AG04450 (cell line): ENCODE measurements at places on chromosomes 16 and 17. TPM values are rescaled to one million over a fixed set of nuclear protein-coding genes. Genes with fewer than 3 reads are reported as not detected.

DNA sequence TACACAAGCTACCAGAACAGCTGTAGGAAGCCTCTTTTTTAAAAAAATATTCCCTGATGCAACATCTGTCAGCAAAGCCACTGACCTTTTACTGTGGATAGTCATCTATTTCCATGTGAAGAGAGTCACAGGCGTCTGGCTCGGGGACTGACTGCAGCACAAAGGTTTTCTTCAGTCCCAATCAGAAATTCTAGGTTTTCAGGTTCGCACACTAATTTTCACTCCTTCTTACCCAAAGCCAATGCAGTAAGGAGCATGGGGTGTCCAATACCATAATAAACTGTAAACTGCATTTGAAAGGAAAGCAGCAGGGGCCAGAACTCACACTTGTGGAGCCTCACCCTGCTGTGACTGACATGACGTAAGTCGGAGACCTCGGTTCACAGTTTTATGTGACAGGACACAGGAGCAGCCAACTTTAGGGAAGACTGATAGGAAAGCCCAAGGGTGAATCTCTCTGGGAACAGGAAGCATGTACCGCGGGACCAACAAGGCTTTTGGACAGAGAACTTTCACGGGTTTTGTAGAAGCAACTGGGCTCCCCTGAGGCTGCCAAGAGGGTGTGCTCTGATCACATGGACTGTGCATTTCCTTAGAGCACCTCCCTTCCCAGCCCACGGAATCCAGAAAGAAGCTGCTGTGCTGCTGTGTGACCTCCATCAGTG is 9.1 kb upstream of the TMEM100 start:
- DNase-seq: no peak

DNA sequence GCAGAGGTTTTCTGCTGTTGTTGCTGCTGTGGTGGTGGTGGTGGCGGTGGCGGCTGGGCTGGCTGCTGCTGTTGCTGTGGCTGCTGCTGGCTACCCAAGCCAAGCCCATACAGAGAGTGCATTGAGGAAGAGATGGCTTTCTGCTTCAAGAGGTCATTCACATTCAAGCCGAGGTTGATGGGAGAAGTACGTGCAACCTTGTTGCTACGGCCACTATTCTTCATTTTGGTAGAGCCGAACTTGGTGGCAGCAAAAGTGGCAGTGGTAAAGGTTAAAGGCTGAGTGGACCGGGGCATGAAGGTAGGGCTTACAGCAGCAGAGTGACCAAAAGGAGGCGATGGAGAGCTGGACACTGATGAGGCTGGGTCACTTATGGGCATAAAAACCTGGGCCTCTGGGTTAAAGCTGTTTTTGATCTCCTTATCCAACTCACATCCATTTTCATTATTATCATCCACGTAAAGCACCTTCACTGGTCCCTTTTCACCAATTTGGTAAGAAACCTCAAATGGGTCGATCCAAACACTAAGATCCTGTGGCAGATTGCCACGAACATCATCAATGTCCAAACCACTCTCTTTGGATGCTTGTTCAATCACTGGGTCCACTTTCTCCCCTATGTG is 2.8 kb downstream of the TOB1 start:
- no peak for DNase-seq

- no peak for DNase-seq
Observed at GRCh38 chr16:1416521-1416941, 2.0 kb upstream of the UNKL start.

DNA sequence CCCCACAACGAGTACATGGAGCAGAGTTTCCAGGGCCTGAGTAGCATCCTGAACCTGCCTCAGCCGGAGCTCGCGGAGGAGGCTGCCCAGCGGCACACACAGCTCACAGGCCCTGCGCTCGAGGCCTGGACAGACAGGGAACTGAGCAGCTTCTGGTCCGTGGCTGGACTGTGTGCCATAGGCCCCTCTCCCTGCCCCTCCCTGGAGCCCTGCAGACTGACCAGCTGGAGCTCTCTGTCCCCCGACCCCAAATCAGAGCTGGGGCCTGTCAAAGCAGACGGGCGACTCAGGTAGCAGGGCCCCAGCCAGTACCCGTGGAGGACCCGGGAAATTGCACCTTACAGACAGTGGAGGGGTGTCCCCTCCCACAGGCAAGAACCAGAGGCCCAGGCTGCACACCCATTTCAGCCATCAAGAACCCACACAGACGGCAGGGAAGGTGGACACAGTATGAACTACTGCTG is 13.0 kb downstream of the MRPL27 start:
- DNase-seq: no peak

GRCh38 chr17:49016775-49017463 is 19.7 kb downstream of the IGF2BP1 start:
- DNase-seq: peak; percentile 44

DNA sequence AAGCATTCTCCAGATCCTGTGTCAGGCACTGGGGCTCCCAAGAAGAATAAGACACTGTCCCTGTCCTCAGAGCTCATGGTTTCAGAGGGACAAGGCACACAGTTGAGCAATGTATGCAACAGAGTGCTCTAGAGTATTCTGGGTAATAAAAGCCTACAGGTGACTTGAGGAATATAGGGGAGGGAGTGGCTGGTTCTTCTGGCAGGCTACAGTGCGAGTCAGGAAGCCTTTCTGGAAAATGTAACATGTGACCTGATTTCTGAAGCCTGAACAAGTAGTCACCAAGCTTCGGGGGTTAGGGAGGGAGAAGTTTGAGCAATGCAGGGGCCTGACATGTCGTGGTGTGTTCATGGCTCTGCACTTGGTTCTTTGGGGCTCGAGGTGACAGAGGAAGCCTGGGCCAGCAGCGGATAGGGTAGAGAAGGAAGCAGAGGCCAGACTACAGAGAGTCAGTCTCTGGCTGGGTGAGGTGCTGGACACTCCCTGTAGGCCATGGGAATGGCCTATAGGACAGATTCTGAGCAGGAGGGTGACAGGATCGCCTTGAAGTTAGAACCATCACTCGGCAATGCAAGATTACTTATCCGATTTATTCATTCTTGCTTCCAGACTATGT is 16.0 kb upstream of the LRRC75A start:
- DNase-seq: no peak

GRCh38 chr16:74721716-74722115 is 21.1 kb upstream of the MLKL start:
- no peak for DNase-seq

DNA sequence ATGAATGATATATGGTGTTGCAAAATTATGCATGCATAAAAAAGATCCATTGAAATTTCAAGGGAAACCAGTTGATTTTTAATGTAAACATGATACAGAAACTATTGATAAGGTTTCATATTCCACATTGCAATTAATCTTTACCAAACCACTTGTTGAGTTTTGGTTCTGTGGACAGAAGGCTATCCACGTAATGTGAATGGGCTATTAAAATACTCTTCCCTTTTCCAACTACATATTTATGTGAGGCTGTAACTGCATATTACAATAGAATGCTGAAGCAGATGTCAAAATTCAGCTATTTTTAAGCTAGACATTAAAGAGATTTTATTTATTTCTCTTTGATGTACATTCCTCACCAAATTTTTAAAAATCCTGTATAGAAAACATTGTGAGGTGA is 33.7 kb upstream of the VPS4A start:
- DNase-seq: no peak

DNA sequence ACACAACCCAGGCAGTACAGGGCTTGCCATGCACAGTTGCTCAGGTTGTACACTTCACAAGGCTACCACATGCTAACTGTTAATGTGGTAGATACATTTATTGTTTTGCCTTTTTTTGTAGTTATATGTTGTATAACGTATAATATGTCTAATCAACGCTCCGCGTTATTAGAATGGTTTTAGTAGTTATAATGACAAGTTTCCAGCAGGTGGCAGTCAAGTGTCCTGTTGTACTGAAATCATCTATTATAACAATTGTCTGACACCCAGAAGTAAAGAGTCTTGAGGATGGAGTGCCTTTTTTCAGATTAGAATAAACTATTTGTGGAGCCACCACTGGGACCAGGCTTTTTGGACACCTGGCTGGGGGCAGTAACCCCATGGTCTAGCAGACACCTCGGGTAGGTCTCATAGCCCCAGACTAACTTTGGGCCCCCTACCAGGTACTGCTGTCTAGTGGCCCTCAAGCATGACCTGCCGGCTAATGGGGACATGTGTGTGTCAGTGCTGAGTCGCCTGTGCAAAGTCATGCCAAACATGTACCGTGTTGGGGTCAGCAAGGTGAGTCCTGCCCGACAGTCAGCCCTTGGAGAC is 32.8 kb downstream of the MYO15A start:
- DNase-seq: no peak

- no peak for DNase-seq
Observed at GRCh38 chr16:67801883-67802282, 4.5 kb downstream of the RANBP10 start.

DNA sequence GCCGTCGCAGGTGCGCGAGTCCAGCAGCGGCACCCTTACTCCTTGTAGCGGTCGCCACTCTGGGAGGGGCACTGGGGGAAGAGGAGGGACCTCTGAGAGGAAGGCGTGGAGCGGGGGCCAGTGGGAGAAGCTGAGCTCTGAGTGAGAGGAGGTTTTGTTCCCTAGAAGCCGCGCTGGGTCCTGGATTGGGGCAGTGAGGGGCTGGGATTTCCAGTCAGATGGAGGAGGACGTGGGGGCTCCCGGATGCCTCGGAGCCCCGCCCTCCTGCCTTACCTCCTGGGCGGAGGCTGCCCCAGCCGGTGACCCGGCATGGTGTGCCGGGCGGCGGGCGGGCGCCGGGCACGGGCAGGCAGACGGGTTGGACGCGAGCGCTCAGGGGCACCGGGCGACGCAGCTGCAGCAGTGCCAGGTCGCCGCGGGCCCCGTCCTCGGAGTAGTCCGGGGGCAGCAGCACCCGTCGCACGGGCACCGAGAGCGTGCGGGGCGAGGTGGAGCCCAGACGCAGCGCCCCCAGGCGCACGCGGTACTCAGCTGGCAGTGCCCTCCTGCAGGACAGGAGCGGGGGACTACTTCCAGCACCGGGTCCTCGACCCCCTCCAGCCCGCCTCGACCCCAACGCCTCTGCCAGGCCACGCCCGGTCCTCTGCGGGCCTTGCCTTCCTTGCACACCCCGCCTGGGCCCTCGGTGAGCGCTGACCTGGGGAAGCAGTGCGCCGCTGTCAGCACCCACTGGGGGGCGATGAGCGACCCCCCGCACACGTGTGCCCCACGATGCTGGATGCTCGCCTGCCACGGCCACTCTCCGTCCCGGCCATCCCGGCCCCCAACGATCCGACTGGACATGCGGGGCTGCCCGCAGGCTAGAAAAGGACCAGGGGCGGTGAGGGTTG is 2.0 kb downstream of the PRSS33 start:
- DNase-seq: no peak

- no peak for DNase-seq
Observed at GRCh38 chr16:81384006-81384405, 60.6 kb upstream of the CMIP start.

DNA sequence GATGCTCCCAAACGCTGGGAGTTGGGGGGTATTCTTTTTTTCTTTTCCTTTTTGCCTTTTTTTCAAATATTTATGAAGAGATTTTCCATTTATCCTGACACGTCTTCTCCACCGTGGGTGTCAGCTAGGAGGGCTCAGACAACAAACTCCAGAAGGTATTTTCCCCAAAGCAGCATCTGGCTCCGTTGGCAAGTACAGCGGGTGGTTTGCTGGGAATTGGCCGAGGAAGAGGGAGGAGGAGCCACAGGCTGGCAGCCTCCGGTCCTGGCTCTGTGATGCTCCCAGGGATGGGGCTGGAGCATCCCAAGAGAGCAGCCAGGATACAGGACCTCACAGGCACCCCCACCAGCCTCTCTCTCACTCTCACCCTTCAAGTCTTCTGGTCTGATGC is 10.9 kb upstream of the CACNG4 start:
- DNase-seq: no peak

- DNase-seq: no peak
Observed at GRCh38 chr16:77330332-77331042, 104.3 kb downstream of the ADAMTS18 start.

DNA sequence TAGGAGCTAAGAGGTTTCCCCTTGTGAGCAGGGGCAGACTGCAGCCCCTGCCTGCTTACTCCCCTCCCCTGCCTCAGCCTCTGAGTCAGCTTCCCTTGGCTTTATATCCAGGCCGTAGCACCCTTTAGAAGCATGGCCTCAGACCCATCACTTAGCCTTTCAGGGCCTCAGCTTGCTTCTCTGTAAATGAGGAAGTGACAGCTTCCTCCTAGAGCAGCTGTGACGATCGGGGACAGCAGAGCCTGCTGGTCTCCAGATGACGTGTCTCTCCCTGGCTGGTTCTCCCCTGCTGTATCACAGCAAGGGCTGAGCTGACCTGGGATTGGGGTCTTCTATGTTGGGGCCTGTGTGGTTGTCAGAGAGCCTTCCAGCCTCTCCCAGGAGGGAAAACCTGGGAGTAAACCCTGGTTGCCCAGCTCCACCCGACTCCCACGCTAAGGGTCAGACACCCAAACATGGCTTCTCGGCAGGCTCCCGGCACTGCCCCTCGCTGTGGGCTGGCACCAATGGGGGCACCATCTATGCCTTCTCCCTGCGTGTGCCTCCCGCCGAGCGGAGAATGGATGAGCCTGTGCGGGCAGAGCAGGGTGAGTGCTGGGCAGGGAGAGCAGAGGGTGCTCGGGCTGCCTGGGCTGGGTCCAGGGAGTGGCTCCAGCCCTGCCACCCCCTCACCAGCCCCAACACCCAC is 16.3 kb upstream of the MYO15B start:
- DNase-seq: no peak

DNA sequence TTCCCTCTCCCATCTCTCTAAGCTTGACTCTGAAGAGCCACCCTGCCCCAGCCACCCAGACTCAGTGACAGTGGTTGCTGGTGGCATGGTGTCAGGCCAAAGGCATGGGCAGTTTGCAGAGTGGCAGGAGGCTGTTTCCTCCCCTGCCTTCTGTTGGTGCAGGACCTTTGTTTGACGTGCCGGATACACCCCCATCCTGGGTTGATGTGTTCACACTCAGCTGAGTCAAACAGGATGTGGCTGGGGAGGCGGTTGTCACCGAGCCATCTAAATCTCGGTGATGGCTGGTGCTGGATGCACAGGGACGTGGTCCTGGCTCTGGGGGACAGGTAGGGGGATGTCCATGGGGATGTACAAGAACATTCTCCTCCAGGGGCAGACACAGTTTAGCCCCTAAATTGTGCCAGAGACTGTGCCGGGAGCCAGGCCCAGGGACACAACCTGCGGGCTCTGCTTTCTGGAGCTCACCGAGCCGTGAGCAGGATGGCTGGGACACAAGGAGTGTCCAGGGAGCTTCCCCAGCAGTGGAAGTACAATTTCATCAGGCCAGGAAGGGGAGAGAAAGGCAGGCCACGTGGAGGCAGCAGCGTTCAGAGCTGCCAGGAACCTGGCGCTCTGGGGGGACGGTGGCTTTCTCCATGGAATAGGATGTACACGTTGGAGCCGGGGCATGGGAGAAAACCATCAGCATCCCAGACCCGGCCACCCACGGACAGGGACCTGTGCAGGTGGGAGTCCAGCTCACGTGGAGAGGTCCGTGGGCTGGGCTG is 264.2 kb downstream of the SEC14L1 start:
- DNase-seq: no peak

- no peak for DNase-seq
Observed at GRCh38 chr16:84534815-84535214, 30.4 kb upstream of the MEAK7 start.

Gene NUPR1
- 90.8 and 108 TPM in 2 replicates for polyA plus RNA-seq

Gene VEZF1
- polyA plus RNA-seq: 34.2 and 38.9 TPM in 2 replicates

Gene HBM
- polyA plus RNA-seq: not detected in 2 replicates

Gene TBC1D10B
- 12.0 and 14.8 TPM in 2 replicates for polyA plus RNA-seq

Gene TPSB2
- not detected in 2 replicates for polyA plus RNA-seq

Gene MT1B
- polyA plus RNA-seq: not detected in 2 replicates
